Activated effector memory CD4-positive, alpha-beta T cell treated with Interleukin-2 at 50 U/mL for 16 hours (primary cell): ENCODE measurements at places on chromosomes 4 and X.

- DNase-seq: no peak
Measured at GRCh38 chrX:70336767-70337166, 46.9 kb downstream of the KIF4A start.

GRCh38 chr4:28225689-28226353 lies 1365.2 kb downstream of the STIM2 start:
- DNase-seq: no peak

DNA sequence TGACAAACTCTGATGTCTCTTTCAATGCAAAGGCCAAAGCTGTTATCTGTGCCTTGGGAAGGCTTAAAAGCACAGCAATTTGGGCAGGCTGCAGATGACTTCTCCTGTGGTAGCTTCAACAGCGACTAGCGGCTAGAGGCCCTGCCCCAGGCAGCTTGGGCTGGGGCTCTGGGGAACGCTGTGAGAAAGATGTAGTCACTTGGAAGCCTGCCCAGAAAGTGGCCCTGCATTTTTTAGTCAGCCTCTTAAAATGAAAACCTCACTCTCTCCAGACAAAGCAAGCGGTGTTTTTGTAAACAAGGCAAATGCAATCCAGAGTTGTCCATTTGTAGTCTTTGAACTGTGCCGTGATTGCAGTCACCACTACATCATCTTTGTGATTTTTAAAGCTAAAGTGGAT lies 27.5 kb downstream of the PCYT1B start:
- no peak for DNase-seq

DNA sequence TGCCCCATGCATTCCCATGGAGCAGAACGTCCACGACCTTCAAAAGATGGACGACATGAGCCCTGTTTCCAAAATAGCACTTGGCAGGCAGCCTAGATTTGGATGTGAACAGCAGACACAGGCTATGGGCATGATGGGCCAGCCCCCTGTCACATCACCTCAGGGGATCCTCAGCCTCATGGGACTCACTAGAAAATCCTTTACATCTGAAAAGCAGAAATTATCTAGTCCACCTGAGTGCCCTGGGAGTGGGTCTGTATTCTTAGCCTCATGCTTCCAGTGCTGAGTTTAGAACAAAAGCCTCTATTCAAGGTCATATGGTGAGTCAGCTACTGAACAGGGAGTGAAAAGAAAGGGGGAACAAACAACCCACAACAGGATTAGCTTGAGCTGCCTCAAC lies 35.8 kb downstream of the GRIA3 start:
- DNase-seq: no peak

- no peak for DNase-seq
Measured at GRCh38 chrX:67601771-67602170, 58.0 kb downstream of the AR start.

- no peak for DNase-seq
Measured at GRCh38 chr4:892780-893179, 39.3 kb downstream of the GAK start.

DNA sequence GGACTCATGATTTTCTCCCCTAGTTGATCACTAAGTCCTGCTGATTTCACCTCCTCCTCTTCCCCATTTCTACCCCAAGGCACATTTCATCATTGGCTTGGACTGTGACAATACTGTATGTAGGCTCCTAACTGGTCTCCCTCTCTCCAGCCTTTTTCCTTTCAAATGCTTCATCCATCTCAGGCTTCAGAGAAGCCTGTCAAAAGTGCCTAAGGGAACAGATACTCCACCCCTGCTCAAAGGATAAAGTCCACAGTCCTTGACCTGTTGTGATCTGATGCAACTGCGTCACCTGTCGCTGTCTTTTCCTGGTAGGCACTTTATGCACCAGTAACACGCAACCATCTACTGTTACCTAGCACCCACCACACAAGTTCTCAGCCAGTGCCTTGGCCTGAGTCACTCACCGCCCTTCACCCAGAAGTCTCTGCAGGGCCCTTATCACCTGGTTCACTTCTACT lies 12.8 kb downstream of the SCARB2 start:
- no peak for DNase-seq

DNA sequence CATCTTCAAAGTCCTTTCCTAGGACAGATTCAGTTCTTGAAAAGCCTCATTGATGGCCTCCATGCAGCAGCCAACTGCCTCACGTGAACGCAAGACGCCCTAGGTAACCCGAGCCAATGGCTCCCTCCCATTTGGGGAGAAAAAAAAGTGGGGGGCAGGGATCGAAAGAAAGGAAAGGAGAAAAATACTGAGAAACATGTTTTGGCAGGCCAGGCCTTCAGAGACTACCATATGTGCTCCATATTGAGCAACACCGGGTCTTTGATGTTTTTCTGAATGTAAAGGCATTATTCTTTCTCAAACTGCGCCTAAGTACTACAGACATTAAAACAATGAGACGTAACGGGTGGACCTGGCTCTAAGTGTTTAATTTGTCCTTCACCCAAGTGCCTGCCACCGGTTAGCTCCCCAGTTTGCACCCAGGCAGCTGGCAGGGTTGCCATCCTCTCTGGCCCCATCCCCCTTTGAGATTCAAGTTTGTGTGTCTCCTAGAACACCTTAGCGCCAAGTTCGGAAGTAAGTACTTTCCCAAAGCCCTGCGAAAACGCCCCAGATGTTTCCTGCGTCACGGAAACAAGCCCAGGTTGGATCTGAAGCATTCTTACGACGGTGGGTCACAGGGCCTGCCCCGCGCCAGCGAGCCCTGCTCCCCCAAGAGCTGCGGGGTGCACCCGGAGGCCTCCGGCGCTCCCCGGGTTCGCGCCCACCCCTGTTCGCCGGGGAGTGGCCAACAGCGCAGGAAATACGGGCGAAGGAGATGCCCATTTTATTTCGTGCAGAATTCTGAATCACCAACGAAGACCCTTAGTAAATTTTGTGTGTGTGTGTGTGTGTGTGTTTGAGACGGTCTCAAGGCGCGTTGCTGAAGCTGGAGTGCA lies 30.1 kb downstream of the HAND2 start:
- no peak for DNase-seq

GRCh38 chr4:150131581-150132228 lies 53.5 kb downstream of the DCLK2 start:
- no peak for DNase-seq
